Motor neuron (in vitro differentiated cells): ENCODE measurements at places on chromosomes 2 and 18.

DNA sequence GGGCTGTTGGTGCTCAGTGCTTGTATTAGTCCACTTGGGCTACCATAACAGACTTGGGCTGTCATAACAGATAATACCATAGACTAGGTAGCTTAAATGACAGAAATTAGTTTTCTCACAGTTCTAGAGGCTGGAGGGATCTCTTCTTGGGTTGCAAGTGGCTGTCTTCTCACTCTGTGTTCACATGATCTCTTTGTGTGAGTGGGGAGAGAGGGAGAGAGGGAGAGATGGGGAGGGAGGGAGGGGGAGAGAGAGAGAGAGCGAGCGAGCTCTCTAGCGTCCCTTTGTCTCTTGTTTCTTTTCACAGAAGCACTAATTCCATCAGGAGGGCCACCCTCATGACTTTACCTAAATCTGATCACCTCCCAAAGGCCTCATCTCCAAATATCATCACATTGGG, 4.5 kb upstream of the XRCC5 start:
- ATAC-seq, result no peak

GRCh38 chr2:20145497-20146193, 79.3 kb downstream of the SDC1 start:
- no peak for ATAC-seq

- ATAC-seq, result no peak
These were observed 82.7 kb downstream of the LONRF2 start for GRCh38 chr2:100239486-100240210.

- no peak for ATAC-seq
These were observed 6.6 kb upstream of the STK11IP start for GRCh38 chr2:219591091-219591490.

- peak; percentile 42 for ATAC-seq
These were observed 16.7 kb upstream of the STAT1 start for GRCh38 chr2:191030521-191031154.

DNA sequence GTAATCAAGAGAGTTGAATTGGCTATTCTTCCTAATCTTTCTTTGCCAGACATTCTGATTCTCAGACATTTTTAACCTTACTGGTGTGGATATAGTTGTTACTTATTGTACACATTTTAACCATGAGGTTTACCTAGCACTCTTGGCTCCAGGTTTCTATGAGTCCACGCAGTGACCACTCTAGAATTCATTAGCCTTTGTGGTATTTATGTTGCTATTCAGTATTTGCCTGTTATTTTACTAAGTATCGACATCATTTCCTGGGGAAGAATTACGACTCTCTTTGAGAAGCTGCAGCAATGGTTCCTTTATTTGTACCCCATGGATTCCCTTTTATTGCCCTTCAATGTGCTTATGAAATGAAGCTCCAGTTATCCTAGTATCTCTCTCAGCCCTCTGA, 120.7 kb downstream of the RDH14 start:
- ATAC-seq, result no peak

GRCh38 chr18:2956056-2956455, 56.9 kb downstream of the LPIN2 start:
- no peak for ATAC-seq

DNA sequence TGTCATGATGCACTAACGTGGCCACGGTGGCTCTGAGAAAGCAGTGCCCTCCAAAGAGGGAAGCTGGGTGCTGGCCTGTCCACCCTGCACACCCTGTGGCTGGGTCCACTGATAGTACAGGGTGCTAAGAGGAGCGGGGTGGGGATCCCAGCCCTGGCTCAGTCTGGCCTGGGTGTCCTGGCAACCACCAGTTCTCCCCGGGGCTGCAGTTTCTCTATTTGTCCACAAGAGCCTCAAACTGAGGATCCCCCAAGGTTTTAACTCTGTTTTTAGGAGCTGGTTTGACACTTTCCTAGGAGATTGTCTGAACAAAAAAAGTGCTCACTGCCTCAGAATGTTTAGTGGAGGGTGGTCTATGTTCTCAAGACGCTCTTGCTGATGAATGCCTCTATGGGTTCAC, 29.0 kb downstream of the EDAR start:
- ATAC-seq, result peak; percentile 49

DNA sequence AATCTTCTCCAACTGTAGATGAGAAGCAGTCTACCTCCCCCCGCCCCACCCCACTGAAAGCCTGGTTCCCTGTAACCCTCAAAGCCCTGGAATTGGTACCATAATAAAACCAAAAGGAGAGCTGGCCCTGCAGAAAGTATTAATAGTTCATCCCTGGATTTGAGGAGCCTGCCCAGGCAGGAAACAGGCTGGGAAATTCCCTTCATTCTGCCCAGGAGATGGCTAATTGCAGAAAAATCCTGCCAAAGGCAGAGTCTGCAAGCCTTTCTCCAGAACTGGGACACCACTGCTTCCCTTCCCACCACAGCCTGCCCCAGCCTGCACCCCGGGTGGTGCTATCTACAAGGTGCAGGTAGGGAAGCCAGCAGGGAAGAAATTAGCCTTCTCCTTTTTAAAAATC, 16.3 kb downstream of the GKN2 start:
- ATAC-seq, result no peak

- peak; percentile 65 for ATAC-seq
These were observed 60.9 kb upstream of the FZD7 start for GRCh38 chr2:201972621-201973255.

DNA sequence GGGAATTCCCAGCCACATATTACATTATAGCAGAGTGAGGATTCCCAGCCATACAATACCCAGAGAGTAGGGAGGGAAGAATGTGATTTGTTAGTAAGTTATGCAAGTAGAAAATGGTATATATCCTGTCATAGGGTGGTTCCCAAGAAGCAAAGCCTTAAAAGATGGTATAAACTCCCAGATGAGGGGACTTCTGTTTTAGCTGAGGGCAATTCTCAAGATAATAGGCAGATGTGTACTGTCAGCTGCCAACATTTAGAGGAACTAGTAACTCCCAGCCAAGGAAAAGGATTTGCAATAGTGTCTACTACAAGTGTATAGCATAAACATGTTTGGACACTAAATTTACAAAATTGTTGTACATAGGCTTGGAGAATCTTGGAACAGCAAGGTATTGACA, 86.5 kb downstream of the XDH start:
- ATAC-seq, result no peak

DNA sequence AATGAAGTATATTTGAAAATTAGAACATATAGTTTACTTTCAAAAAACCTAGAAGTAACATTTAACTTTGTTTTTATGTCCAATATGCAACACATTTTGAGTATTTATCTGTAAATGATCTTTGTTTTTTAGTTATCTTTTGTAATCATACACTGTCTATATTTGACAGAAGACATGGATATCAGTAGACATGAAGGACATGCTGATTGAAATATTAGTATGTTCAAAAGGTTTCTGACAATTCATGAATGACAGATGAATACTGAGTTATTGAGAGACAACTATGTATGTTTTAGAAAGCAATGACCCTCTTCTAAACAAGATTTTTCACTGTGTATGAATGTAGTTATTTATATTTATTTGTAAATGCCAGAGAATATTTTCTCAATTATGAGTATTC, 215.6 kb upstream of the TMEFF2 start:
- no peak for ATAC-seq

GRCh38 chr2:162327806-162328205, 9.3 kb upstream of the IFIH1 start:
- no peak for ATAC-seq

- ATAC-seq, result peak; percentile 58
These were observed 264.0 kb downstream of the MREG start for GRCh38 chr2:215749092-215749957.

GRCh38 chr2:30404319-30405259, 42.5 kb upstream of the LCLAT1 start:
- no peak for ATAC-seq

- ATAC-seq, result peak; percentile 94
These were observed 72.3 kb downstream of the FMNL2 start for GRCh38 chr2:152407204-152407721.

DNA sequence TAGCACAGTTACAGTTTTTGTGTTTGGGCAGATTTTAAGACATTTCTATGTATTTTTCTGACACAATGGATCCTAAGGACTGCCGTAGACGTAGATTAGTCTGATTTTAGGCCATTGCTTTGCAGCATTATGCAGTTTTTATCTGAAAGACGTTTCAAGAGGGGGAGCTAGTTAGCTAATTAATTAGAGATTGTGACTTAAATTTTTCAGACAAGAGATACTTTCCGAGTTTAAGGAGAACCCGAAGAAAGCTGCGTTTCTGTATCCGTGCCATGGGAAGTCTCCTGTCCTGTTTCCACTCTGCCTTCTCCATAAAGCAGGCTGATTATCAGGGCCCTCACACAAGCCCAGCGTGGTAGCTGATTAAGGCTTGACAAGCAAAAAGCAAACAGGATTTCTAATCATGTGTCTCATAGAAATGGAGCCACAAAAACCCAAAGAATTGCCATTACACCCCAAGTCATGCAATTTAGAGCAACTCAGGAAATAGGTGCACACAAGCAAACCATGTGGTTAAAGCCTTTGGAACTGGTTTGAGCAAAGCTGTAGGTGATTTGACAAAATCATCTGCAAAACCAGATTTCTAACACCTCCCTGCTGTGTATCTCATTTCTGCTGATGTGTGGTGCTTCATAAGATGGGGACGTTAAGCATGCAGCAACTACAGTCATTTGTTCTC, 808.1 kb downstream of the RNF144A start:
- no peak for ATAC-seq
